A549 (cell line): ENCODE measurements at places on chromosomes 11 and 22.

DNA sequence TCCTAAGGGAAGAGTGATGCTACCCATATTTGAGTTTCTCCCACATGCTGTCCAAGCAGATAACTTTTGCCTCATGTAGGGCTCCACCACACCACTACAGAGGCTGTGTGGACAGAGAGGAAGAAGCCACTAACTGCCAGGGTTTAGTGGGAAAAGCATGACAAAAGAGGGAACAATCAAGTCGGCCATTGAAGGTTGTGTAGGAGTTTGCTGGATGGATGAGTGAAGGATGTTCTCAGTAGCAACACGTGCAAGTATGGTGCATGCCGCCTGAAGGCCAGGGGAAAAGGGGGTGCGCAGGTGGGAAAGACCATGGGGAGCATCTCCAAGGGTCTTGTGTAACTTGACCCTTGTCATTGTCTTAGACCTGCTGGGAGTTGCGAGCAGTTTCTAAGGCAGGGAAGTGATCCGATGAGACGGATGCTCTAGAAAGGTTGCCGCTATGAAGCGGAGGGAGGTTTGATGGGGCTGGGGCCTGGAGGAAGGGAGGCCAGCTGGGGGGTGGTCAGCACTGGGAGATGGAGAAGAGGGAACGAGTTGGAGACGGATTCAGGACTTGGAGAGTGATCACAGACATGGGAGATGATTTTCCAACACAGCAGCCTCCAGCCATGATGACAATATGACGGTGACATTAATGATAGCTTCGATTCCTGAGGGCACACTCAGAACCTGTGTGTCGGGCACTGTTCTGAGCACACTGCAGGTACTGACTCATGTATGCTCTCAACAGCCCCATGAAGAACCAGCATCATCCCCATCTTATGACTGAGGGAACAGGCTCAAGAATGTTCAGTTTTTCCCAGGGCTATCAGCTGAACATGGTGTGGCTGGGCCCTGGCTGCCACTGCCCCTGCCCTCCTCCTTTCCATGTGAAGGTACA is 53.7 kb downstream of the CD6 start:
- no peak for DNase-seq

DNA sequence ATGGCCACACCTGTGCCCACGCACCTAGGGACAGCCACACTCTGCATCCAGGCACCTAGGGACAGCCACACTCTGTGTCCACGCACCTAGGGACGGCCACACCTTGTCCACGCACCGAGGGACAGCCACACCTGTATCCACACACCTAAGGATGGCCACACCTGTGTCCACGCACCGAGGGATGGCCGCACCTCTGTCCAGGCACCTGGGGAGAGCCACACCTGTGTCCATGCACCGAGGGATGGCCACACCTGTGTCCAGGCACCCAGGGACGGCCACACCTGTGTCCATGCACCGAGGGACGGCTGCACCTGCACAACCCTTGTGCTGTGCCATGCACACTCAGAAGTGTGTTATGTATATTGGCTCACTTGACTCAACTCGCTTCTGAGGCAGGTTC is 10.8 kb downstream of the OVOL1 start:
- no peak for DNase-seq

GRCh38 chr22:29478326-29479276 is 1.4 kb upstream of the NEFH start:
- DNase-seq = peak; percentile 28

- DNase-seq = peak; percentile 60
Observed at GRCh38 chr11:102780491-102780918, at the start of gene MMP10. MMP10 (minus strand) TSS chr11:102780628; CDS start chr11:102780591, 37 bp downstream.

DNA sequence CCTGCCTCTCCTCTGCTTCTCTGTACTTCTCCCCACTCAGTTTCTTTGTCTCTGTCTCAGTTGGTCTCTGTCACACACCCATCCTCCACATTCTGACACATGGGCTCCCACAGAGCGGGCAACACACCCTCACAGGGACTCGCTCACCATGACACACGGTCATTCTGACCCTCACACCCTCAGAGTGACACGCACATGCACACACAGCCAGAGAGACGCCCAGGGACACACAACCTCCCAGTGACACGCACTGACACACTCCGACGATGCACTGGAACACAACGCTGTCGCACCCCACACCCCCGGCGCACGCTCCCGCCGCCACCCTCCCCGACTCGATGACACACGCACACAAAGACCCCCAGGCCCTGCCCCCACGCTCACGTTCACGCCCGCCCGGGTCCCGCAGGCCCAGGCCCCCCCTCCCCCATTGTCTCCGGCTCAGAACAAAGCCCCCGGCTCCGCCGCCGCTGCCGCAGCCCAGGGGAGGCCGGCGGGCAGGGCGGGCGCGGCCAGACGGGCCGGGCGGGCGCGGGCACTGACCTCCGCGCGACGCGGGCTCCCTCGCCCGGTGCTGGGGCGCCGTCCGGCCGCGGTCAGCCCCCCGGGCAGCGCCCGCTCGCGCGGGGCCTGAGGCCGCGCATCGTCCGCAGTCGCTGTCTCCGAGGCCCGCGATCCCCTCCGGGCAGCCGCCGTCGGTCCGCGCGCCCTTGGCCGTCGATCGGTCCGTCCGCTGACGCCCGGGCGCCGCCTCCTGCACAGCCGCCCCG is 404 bp downstream of the DCHS1 start:
- DNase-seq = no peak

DNA sequence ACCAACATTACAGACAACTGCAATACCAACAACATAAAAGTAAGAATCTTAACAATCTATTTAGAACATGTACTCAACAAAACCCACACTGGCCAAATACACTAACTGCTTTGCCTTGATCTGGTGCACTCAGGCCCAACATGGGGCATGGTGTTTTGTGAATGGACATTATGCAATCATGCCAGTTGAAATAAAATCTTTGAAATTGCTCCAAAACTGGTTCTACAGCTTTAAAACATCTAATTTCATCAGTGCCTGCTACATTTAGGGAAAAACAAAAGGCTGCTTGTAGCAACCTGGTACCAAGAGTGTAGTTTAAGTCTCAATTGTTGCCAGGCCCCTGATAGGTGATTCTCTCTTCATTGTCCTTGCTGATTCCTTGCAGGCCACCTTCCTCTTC is 3.3 kb upstream of the CTR9 start:
- no peak for DNase-seq

DNA sequence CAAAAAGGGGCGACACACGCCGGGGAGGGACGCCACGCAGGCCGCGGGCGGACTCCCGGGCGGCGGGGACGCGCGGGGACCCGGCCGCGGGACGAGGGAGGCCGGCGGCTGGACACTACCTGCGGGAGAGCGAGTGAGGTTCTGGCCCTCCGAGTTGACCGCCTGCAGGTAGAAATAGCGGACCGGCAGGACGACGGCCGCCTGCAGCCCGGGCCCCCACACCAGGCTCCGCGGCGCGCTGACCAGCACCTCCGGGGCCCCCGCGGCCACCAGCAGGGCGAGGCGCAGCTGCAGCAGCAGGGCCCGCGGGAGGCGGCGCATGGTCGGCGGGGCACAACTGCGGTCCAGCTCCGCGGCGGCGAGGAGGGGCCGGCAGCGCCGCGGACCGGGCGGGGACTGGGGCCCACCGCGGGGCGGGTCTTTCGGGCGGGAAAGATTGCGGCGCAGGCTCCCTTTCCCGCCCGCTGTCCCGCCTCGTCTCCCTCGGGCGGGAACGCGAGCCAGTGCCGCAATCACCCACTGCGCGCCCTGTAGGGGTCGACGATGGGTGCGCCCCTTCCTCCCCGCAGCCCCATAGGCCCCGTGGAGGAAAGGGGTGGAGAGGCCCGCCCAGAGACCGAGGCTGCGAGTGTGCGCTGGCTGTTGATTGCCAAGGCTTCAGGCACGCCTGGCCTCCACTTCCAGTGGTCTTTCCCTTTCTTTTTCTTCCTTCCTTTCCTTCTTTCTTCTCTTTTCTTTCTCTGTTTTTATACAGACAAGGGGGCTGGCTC is at the start of gene POGLUT3:
Gene POGLUT3, minus strand, starts transcription at position 339 of the 770 bp plus-strand sequence. Its CDS starts 18 bp downstream, at position 321.
- peak; percentile 29 for DNase-seq

DNA sequence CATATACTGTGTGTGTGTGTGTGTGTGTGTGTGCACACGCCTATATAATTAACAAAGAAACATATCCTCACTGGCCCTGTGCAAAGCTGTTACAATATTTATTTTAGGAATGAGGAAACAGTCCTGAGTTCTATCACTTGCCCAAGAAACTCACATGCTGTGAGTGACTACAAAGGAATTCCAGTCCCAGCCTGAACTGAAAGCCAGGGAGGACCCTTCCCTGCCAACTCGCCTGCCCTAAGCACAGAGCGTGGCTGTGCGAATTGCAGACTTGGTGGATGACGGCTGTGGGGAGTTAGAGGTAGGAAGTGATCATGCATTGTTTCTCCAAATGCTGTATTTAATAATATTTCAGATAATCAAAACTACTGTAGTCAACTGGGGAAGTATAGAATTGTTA is 26.4 kb upstream of the CD5 start:
- DNase-seq = no peak

- DNase-seq = no peak
Observed at GRCh38 chr11:113084297-113084696, 123.1 kb downstream of the NCAM1 start.
